Tibial artery (tissue), 4 donors: ENCODE measurements at places on chromosomes 7 and 10.

GRCh38 chr7:134450294-134451000 is 8.5 kb downstream of the AKR1B1 start:
- DNase-seq, result no peak

- no peak for DNase-seq
Measured at GRCh38 chr7:131692131-131692960, 135.9 kb upstream of the PODXL start.

- no peak for DNase-seq
Measured at GRCh38 chr7:1938788-1939433, 268.8 kb downstream of the ELFN1 start.

GRCh38 chr10:31896968-31897384 is 31.7 kb downstream of the ARHGAP12 start:
- DNase-seq, result no peak

GRCh38 chr7:75977743-75978142 is 16.7 kb downstream of the TMEM120A start:
- DNase-seq, result peak; percentile 78

GRCh38 chr7:65397730-65398142 is 24.1 kb downstream of the ZNF92 start:
- no peak for DNase-seq

- no peak for DNase-seq
Measured at GRCh38 chr7:150439967-150440366, 10.5 kb upstream of the GIMAP8 start.

- no peak for DNase-seq
Measured at GRCh38 chr7:94431619-94432280, 37.1 kb downstream of the COL1A2 start.

- peak; percentile 44 for DNase-seq
Measured at GRCh38 chr10:131214521-131215244, 96.8 kb downstream of the TCERG1L start.
